Stimulated activated CD4-positive, alpha-beta T cell treated with anti-CD3 and anti-CD28 coated beads, Interleukin-12 subunit alpha, Interleukin-12 subunit beta, amount 100 ng/mL, for 24 hours (primary cell): ENCODE measurements at places on chromosomes 13 and 19.

- DNase-seq = no peak
These were observed 1380.5 kb upstream of the ATXN8OS start for GRCh38 chr13:68727165-68727564.

GRCh38 chr19:6663236-6664201 lies 6.4 kb downstream of the TNFSF14 start:
- no peak for DNase-seq

DNA sequence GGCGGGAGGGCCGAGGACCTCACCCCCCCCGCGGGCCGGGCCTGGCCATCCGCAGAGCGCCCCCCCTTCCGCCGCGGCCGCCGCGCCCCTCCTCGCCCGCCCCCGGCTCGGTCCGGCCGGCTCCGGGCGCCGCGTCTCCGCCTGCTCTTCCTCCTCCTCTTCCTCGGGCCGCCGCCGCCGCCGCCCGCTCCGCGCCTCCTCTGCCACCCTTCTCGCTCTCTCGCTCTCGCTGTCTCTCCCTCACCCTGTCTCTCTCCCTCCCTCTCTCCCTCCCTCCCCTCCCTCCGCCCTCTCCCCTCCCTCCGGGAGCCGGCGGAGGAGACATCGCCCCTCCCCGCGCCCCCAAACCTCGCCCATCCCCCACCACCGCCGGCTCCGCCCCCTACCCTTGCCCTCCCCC lies at the start of gene SHANK1:
Gene SHANK1 (minus strand): TSS at position 237 of the 400 bp plus-strand sequence. CDS start 2,883 bp downstream, outside the sequence.
- DNase-seq = no peak

DNA sequence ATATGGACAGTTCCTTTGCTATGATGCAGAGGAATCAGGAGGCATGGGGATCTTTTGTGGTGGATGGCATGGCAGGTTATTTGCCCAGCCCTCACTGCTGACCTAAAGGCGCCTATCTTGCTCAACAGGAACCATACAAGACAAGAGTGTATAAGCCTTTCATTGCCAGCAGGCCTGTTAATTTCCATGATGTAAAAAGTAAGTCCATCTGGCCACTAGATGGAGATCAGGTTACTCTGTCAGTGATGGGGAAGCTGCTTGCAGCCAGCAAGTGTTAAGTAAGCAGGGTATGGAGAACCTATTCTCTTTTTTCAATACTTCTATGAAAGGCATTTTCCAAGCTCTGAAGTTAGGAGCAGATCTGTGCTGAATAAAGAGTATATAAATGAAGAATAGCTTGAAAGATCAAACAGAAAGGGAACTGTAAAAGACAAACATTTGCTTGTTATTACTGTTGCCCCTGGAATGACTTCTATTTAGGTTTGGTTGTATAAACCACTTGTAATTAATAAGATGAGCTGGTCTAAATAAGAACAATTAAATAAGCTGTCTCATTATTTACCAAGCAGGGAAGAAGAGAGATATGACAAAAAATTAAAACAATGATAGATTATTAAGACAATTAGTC lies 210.9 kb downstream of the RGCC start:
- DNase-seq = no peak

GRCh38 chr13:43026262-43026661 lies 2.9 kb downstream of the DNAJC15 start:
- DNase-seq = no peak

DNA sequence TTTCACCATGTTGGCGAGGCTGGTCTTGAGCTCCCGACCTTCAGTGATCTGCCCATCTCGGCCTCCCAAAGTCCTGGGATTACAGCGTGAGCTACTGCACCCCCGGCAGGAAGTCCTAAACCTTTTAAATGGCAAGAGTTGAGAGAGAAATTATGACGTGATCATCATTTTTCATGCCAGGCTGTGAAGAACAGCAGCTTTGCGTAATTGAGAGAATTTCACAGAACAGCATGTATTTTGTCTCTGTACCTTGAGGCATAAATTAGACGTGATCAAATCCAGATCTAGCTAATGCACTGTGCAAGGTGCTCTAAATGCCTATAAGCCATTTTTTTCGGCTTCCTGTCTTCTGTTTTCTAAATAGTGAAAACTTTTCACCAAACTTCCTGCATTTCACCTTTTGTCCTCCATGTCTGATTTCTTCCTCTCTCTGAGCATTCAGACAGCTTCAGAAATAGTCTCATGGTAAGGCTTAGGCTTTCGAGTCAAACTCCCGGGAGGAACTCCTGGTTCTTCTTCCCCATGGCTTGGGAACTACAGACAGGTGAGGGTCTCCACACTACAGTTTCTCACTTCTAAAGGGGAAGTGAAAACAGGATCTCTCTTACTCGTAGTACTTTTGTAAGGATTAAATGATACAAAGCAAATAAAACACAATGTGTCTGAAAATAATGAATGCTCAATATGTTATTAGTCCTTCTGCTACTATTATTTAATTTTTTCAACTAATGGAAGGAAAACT lies 51.0 kb downstream of the WDFY2 start:
- no peak for DNase-seq

DNA sequence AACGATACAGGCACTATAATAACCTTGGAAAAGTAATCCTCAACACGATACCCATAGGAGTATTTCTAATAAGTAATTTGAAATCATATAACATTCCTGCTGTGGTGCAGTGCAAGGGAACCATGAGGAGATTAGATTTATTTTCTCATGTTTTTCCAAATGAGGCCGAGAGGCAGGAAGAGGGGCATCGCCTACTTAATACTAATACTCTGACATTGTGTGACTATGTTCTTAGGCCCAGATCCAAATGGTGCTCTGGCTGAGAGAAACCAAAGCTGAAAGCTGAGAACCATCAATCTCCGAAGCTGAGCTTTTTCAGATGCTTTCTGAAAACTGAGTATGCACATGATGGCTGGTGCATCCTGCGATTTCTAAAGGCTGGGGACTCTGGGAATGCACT lies 248.0 kb upstream of the MAB21L1 start:
- no peak for DNase-seq

GRCh38 chr19:12918253-12918652 lies 840 bp downstream of the SYCE2 start:
- DNase-seq = no peak

GRCh38 chr19:5128936-5129389 lies 160.1 kb downstream of the KDM4B start:
- no peak for DNase-seq

DNA sequence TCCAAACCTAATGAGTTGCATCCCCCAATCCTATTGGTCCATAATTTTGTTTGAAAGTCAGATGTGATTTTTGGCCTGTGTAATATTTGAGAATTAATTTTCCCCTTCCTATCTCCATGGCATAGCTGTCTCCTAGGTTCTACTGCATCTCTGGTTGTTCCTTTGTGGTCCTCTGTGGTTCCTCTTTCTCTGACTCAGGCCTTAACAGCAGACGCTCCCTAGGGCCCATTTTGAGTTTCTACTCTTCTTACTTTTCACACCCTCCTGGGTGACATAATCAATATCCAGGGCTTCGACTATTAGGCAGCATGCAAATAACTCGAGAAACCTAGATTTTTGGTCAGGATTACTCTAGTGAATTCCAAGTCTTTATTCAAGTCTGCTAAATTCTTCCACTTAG lies 160.7 kb downstream of the RFC3 start:
- no peak for DNase-seq

GRCh38 chr19:58338825-58339558 lies 12.2 kb downstream of the ZSCAN22 start:
- DNase-seq = no peak

GRCh38 chr13:44592216-44592847 lies 16.2 kb upstream of the TSC22D1 start:
- no peak for DNase-seq

- DNase-seq = no peak
These were observed 5.1 kb downstream of the NOTCH3 start for GRCh38 chr19:15195371-15196334.

- no peak for DNase-seq
These were observed 1169.7 kb downstream of the DIAPH3 start for GRCh38 chr13:58994077-58994476.

DNA sequence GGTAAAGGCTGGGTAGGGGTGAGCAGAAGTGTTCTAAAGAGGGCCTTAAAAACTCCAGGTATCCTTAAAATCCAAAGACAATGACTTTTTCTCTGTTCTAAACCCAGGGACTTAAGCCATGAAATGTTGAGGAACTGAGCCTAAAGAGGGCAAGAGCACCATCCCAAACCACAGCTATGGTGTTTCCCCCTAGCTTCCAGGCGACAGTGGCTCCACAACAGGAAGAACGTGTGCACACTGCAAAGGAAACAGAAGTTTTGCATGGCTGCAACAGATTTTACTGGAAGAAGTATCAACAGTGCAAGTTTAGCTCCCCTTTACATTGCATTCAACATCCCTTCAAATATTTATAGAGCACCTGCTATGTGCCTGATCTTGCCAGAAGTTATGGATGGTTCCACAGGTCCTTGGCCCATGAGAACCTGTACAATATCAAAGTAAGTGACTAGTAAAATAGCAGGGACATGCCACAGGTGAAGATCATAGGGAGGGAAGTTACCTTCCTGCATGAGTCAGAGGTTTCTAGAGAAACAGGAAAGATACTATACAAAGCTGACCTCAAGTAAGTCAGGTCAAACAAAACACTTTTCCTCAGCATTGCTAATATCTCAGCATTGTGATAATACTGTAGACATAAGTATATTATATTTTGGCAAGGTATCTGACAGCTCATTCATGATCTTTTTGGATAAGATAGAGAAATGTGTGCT lies 8.4 kb upstream of the KCTD12 start:
- DNase-seq = no peak

- DNase-seq = no peak
These were observed 728.4 kb downstream of the SLITRK1 start for GRCh38 chr13:83153848-83154247.

DNA sequence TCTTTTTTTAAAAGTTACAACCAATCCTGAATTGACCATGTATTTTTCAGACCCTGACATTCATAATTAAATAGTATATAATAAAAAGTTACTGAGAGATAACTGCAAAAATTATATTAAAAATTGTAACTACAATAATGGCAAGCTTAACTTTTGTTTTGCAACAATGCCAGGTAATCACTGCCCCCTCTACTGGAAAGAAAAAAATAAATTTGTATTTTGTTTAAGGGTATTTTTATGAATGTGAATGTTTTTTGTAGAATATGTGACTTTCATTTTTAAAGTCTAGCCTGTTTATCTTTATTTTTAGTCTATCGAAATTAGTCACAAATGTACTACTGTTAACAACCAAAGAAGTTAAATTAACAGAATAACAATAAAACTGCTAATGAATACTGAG lies 21.7 kb downstream of the MRPS31 start:
- no peak for DNase-seq

- no peak for DNase-seq
These were observed at the start of gene SHD for GRCh38 chr19:4278419-4279266. Gene SHD, plus strand, starts transcription at chr19:4279266. Its CDS starts 798 bp downstream, at chr19:4280064.

- no peak for DNase-seq
These were observed 344.6 kb downstream of the DNAJC15 start for GRCh38 chr13:43368003-43368402.

DNA sequence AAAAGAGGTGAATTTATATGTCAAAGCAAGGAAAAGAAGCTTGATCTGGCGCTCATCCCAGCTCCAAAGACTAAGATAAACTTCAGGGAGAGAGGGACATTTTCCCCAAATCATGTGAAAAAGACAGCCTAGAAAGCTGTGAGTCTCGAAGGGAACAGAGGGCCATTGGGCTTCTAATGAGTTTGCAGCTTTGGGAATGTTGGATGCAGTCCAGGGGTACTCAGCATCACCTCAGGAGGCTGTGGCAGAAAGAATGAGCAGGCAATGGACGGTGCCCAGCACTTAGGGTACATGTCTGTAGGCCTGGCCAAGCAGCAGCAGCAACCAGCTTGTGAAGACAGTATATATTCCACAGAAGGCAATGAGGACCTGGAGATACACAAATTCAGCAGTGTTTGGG lies 25.7 kb upstream of the WASF3 start:
- no peak for DNase-seq

GRCh38 chr13:46097015-46097414 lies 7.8 kb downstream of the CPB2 start:
- no peak for DNase-seq

- no peak for DNase-seq
These were observed 16.3 kb upstream of the PSMD8 start for GRCh38 chr19:38358071-38358470.

- no peak for DNase-seq
These were observed 299.3 kb downstream of the FGF9 start for GRCh38 chr13:21970172-21970571.

- DNase-seq = no peak
These were observed 41.0 kb upstream of the SIAH3 start for GRCh38 chr13:45892513-45892912.

DNA sequence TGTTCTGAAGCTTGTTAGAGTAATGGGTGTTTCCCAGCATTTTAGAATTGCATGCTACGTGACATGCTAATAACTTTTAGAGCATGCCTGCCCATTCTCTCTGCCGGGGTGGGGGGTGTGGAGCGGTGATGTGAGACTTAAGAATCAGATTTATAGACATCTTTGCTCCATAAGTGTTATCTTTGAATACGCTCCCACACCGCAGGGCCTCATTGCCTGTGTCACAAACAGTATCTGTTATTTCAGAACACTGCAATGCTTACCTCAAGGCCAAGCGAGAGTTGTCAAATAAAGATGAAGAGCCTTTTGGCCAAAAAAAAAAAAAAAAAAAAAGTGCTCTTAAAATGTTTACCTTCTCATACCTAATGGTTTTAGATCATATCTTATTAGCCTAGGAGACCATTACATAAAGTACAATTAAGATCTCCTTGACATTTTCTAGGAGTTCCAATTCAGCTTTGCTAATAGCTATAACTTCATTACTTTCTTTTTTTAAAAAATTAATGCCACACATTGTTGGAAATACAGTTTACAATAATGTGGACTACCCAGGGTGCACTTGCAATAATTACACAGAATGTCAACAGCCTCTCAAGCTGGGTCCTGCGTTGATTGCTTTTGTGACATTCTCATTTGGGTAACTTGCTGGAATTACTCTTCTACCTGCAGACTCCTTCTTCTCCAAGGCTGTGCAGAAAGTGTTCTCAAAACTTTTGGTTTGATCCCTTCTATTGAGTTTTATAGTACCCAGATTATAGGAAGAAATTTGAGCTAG lies 525.3 kb downstream of the KLF12 start:
- no peak for DNase-seq

GRCh38 chr13:85659493-85659892 lies 139.7 kb downstream of the SLITRK6 start:
- DNase-seq = no peak
